ENCODE measurements at places on chromosomes 11 and 22.

- no peak for DNase-seq
Observed at GRCh38 chr11:95451682-95452081, 220.7 kb upstream of the SESN3 start.

- no peak for DNase-seq
Observed at GRCh38 chr22:42997582-42998090, 17.3 kb downstream of the PACSIN2 start.

DNA sequence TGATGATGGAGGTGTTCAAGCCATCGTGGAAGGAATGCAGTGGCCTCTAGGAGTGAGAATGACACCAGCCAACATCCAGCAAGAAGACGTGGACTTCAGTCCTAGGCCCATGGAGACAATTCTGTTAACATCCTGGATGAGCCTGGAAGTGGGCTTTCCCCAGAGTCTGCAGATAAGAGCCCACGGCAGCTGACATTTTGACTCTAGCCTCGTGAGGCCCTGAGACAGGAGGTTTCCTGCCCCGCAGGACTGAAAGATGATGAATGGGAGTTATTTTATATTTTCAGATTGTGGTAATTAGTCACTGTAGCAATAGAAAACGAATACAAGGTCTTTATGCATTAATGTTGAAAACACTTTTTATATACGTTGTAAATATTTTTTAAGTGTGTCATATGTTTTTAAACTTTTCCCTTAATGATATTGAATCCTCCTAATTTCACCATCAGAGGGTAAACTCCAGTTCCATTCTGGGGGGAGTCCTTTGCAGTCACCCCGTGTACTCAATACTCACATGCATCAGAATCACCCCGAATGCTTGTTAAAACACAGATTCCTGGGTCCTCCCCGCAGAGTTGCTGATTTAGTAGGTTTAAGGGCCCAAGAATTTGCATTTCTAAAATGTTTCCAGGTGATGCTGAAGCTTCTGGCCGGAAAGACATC lies 570 bp upstream of the TPCN2 start:
- DNase-seq = no peak

DNA sequence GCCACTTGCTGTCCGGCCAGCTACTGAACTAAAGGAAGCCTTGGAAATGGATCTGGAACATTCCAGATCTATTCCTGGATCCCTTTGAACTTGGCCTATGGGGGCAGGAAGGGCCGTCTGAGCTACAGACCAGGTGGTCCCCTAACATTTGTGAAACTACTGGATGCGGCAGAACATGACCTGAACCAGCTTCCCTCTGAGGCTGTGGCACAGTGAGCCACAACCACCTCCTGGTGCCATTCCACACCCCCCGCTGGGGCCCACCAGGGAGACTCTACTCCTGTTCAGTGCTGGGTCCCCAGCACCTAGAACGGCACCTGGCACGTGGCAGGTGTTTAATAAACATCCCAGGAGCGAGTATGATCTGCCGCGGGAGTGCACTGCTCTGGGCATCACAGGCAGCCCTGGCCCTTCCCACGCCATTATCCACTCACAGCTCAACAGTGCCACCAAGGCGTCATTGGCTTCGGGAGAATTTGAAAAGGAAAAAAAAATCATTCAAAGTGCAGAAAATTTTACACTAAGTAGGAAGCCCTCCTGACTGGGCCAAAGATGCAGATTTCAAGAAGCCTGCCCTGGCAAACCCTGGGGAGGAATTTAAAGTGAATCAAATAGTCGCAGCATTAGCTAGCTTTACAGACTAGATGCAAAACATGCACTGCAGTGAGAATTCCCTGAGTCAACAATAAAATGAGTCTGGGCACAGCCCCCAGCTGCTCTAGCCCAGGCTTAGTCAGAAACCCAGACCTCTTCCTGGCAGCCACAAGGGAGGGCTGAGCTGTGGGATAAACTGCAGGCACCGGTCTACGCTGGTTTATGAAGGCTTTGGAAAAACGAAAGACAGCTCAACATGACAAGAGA lies 14.3 kb upstream of the EFCAB6 start:
- DNase-seq = no peak

DNA sequence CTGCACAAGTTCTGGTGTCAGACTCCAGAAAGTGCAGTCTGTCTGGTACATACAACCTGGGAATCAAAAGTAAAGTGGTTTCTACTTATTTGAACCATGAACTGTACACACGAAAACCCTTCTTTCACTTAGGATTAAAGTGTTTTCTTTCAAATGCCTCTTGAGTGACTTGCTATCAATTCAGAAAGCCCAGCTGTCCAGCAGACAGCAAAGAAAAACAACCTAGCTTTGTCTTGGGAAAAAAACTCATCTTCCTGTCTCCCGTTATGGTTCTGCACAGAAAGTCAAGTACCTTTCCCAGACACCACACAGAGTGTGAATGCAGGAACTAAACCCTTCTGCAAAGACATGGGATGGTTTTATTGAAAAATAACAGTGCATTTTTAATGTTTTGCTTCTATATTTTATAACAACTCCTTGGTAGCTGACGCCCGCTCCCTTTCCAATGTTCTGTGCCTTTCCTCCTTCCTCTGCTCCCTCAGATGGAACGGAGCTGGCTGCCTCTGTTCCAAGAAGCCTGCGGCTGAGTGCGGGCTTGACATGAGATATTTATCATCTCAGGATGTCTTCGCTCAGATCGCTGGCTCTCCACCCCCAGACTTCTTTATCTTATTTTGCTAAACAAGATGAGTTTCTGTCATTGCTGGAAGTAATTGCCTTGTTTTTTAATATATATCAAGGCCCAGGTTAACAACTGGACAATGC lies 322.3 kb upstream of the B3GAT1 start:
- no peak for DNase-seq

GRCh38 chr11:83355391-83355790 lies 69.2 kb upstream of the CCDC90B start:
- no peak for DNase-seq

DNA sequence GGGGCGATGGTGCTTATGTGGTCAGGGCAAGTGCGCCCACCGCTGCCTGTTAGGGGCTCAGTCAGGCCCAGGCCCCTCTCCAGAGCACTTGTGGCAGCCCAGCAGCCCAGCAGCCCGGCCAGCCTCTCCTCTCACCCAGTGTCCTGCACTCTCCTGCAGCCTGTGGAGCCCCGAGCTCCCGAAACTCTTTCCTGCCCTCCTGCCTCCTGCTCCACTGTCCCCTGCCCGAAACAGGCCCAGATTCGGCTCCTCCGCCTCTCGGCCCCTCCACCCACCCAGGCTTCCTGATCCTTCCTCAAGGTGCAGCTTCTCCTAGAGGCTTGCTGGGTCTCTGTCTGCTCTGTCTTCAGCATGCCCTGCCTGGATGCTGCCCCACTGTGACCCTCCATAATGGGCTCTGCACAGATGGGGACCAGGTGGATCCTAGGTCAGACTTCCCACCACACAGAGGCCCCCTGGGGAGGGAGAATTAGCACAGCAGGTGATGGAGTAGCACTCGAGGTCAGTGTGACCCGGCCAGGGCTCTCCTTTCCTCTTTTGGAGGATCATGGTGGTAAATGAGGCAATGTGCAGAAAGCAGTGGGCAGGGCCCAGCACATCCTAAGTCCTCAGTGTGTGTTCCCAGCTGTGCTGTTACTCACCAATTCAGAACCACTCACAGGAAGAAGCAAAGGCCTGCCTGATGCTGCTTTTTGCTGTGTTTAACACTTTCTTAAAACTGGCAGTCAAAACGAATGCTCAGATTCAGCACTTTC lies 18.6 kb upstream of the NAP1L4 start:
- DNase-seq = no peak

- no peak for DNase-seq
Observed at GRCh38 chr11:128551058-128551457, 36.3 kb downstream of the ETS1 start.

- no peak for DNase-seq
Observed at GRCh38 chr11:123576501-123576900, 77.9 kb downstream of the SCN3B start.

DNA sequence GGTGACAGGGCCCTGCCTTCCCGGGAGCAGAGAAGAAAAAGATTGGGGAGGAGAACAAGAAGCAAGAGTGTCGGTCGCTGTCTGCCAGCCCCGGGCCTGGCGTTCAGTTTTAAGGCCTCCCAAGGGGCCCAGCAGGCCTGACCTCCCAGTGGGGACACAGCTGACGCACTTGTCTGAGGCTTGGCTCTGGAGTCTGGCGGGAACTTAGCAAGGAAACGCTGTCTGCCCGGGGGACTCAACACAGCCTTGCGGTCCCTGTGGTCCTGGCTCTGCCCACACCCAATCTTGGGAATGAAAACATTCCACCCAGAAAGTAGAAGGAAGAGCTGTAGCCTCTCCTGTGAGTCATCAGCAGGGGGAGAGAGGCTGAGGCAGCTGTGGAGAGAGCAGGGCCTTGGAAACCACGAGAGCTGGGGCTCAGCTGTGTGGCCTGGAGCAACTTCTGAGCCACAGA lies 54.4 kb downstream of the TRAF6 start:
- DNase-seq = no peak

DNA sequence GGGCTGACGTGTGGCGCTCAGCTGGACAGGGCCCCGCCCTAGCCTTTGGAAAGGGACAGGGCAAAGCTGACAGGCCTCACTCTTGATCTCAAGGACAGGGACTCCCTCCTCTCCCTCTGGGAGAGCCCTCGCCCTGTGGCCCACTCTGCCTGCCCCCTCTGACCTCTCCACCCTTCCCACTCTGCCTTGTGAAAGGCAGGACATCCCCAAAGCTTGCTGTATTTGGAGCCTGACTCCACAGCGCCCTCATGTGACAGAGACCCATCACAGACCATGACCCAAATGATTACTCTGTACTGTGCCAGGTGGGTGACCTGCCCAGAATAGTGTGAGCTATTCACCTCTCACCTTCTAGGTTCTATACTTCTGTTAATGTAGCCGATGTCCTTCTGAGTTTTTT lies 18.8 kb downstream of the P2RY2 start:
- DNase-seq = peak; percentile 79

DNA sequence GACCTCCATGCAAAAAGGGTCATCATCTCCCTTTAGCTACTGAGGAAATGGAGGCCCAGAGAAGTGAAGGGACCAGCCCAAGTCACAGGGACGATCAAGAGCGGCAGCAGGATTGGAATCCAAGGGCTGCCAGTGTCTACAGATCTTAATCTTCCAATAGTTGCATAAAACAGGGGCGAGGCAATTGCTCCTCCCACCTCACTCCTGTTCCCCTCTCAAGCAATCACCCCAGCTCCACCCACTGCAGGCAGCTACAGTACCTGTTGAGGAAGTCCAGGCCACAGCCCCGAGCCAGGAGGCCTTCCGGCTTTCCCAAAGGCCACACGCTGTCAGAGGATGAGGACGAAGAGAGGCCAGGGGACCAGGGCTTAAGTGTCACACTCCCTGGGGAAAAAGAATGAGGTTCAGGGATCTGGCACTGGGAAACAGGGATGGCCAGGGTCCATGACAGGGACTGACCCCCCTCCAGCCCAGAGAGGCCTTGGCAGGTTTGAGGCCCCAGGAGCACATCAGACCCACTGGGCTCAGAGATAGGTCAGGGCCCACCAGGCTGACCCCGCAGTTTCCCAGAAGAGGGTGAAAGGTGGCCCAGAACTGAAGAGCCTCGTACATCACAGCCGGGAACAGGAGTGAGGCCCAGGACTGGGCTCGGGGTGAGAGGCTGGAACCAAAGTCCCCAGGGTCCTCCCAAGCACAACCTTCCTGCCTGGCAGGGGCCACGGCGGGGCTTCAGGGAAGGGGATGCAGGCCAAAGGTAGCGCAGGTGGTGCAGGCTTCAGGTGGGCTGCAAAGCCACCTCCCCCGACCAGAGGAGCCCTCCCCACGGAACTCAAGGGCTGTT lies 16.4 kb upstream of the MFNG start:
- no peak for DNase-seq

- DNase-seq = no peak
Observed at GRCh38 chr11:8372641-8373381, 109.1 kb upstream of the LMO1 start.

DNA sequence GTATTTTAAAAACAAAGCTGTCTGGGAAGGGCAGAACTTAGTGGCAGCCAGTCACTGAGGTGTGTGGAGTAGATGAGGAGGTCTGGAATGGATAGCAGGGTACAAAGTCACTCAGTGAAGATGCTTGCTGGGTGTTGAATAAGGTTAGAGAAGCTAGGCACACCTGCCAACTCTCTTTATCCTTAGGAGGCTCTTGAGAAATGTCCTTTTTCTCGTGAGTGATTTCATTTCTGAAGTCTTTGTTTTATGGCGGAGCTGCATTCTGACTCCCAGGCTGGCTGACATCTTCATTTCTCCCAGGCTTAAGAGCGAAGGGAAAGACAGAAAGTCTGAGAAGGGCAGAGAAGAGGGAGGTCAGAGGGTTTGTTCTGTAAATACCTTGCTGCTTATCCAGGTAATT lies 31.0 kb downstream of the CECR2 start:
- DNase-seq = no peak

- no peak for DNase-seq
Observed at GRCh38 chr22:23279781-23280180, 99.5 kb downstream of the BCR start.

GRCh38 chr11:7353100-7353499 lies 101.4 kb downstream of the SYT9 start:
- DNase-seq = peak; percentile 51

DNA sequence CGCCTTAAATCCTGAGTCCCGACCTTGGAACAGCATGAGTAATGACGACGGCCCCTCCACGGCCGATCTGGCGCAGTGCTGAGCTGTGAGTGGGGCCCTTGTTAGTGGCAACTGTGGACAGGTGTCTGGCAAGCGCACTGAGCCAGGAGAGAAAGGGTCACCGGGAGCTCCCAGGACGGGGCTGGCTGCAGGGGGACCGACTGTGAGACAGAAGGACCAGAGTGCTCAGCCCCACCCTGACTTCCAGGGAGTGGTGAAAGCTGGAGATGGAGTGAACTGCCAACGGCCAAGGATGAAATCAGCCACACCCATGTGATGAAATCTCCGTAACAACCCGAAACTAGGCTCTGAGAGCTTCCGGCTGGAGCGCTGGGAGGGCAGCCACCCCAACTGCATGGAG lies 228.6 kb downstream of the BRD1 start:
- no peak for DNase-seq

- no peak for DNase-seq
Observed at GRCh38 chr11:18429332-18429731, 17.2 kb downstream of the LDHC start.

DNA sequence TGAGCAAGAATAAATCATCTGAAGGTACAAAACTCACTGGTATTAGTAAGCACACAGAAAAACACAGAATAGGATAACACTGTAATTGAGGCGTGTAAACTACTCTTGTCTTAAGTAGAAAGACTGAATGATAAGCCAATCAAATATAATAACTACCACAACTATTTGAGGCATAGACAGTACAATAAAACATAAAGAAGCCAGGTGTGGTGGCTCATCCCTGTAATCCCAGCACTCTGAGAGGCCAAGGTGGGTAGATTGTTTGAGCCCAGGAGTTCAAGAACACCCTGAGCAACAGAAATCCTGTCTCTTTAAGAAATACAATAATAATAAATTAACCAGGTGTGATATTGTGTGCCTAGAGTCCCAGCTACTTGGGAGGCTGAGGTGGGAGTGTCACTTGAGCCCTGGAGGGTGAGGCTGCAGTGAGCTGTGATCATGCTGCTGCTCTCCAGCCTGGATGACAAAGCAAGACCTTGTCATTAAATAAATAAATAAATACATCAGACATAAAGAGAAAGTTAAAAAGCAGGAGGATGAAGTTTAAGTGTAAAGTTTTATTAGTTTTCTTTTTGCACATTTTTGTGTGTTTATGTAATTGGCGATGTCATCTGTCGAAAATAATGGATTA lies 390.6 kb downstream of the DYNC2H1 start:
- DNase-seq = no peak

GRCh38 chr11:119529063-119529845 lies 106.3 kb upstream of the THY1 start:
- DNase-seq = no peak

- DNase-seq = no peak
Observed at GRCh38 chr11:2708151-2708581, 8.4 kb upstream of the KCNQ1OT1 start.

GRCh38 chr11:61273178-61274078 lies 21.7 kb downstream of the VWCE start:
- DNase-seq = no peak
